Cardiac fibroblast (primary cell): ENCODE measurements at places on chromosomes 3 and 15.

DNA sequence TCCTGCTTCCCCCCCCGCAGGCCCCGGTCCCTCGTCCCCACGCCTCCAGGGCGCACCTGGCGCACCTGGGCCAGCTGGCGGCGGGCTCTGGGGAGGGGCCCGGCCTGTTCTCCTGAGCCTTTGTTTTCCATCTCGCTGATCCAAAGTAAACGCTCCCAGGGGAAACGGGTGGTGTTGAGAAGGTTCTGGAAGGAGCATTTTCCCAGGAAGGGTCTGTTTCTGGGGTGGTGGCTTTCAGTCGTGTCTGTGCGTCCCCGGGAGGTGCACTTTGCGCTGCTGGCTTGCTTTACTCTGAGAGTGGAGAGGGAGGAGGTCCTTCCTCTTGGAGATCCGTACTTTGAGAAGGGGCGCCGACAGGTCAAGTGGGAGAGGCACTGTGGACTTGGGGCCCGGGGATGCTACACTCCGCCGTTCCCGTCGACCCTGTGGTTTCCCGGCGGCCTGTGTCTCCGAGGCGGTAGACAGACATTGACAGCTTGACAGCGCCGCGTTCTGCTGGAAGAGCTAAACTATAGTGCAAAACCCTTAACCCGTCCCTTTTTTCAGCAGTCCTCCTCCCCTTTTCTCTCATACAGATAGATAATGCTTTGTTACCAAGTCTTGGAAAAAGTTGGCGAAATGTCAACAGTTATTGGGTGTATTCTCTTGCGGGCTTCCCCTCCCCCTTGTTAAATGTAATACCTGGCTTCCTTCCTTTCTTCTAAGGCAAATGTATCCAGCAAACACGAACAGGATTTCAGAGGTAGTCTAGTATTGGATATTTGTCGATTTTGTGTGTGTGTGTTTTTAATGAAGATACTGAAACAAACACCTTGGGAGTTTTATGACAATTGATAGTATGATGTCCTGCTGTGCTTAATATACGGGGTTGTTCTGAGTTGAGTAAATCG, 6.5 kb downstream of the TPM1 start:
- DNase-seq = peak; percentile 63

- no peak for DNase-seq
Measured at GRCh38 chr3:55797775-55798174, 310.7 kb upstream of the WNT5A start.

DNA sequence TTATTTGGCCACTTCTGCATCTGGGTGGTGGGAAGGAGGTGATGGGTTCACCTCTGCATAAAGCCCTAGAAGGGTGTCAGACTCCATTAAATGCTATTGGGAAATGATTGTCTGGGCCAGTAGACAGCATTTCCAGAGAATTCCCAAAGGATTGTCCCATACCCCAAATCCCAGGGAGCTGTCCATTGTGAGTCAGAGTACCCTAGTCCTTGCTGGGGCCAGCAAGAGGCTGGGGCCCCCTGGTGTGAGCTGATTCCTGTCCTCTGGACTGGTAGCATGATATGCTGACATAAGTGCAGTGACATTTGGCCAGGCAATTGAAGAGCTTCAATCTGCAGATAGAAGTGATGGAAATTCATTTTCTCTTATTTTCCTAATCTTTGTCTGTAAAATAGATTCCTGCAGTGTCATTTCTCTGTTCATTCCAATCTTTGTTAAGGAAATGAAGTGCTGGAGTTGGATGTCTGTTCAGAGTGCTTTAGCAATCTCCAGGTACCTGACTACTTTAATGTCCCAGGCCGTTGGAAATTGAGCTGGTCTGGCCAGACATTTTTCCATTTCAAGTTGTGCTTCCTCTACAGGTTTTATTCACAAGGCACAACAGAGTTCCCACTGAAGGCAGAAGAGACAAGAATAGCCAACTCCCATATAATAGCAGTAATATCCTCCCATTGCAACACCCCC, 91.2 kb downstream of the RPLP1 start:
- DNase-seq = no peak

GRCh38 chr3:54366839-54367238, 244.5 kb downstream of the CACNA2D3 start:
- DNase-seq = no peak

DNA sequence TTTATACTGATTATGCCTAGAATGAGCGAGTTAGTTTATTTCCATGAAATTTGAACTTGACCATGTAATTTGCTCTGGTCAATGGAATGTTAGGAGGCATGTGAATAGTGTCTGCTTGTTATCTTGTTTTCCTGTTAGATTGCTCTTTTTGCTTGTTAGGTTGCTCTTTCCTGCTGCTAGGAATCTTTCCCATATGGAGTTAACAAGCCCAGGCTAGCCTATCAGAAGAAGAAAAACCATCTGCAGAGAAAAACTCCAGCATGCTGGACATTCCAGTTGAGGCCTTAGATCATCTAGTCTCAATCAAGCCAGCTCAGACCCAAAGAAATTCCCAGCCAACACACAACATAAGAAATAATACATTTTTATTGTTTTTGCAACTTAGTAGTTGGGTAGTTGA, 470.2 kb upstream of the AGTR1 start:
- DNase-seq = no peak

GRCh38 chr3:151908399-151908798, 35.0 kb downstream of the SUCNR1 start:
- DNase-seq = no peak

GRCh38 chr3:155701882-155702465, 42.9 kb downstream of the PLCH1 start:
- peak; percentile 74 for DNase-seq

- DNase-seq = no peak
Measured at GRCh38 chr3:19077388-19077787, 70.9 kb upstream of the KCNH8 start.

- no peak for DNase-seq
Measured at GRCh38 chr3:140165781-140166180, 230.8 kb downstream of the CLSTN2 start.

DNA sequence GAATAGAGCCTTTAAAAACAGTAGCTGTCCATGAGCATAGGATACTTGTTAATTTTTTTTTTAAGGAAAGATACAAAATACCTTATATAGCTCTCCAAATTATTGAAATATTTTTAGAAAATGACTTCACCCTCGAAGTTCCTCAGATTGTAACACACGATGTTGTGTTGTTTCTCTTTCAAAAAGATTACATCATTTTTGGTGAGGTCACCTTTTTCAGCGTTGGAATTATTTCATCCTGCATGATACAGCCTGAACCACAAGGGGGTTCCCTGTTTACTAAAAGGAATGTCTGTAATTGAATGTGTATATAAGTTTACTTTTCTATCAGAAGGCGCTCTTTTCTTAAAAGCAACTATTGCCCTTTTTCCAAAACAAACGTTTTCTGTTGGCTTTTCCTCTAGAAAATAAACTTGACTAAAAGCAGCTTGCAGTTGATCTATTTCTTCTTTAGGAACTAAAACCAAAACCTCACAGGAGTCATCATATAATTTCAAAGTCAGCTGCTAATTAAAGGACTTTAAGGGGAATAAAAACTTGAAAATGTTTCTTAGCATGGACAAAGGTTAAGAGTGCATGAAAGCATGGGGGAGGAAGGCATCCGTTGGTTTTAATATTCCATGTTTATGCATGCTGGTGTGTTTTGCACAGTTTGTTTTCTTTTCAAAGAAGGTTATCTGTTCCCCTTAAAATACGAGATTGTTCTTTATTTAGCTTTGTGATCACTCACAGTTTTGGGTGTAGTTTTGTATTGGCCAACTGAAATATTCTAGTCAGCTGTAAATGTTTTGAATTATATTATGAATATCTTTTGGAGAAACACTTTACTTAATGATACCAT, 29.4 kb downstream of the LYSMD4 start:
- peak; percentile 91 for DNase-seq

- no peak for DNase-seq
Measured at GRCh38 chr3:25982756-25983155, 192.9 kb downstream of the OXSM start.

DNA sequence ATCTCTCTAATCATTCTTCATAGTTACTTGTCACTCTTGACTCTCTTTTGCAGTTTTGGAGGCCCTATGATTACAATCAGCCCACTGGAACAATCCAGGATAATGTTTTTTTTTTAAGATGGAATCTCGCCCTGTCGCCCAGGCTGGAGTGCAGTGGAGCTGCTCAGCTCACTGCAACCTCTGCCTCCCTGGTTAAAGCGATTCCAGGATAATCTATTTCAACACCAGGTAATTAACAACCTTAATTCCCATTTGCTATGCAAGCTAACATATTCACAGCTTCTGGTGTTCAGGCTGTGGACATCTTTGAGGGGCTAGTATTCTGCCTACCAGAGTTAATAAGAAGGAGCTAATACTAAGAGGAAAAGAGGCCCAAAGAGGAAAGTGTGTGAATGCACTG, 1.1 kb upstream of the BLOC1S6 start:
- peak; percentile 4 for DNase-seq
